ENCODE measurements at places on chromosomes 7 and 10.

DNA sequence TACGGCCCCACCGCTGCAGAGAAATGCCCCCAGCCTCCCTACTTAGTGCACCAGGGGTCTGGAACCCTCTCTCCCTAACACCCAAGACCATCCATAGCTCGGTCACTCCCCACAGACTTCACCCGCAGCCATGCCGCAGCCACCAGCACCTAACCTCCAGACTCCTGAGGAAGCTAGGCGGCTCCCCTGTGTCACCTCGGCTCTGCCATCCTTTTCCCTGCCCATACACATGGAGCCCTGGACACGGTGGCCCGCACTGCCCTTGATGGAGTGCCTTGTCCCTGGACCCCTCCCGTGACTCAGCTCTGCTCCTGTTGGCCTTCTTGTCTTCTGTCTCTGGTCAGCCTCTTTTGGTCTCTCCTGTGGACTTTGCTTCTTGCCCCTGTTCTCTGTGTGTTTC lies 107.5 kb downstream of the INSYN2A start:
- no peak for DNase-seq

GRCh38 chr10:14533295-14533694 lies 202.6 kb upstream of the FRMD4A start:
- no peak for DNase-seq

DNA sequence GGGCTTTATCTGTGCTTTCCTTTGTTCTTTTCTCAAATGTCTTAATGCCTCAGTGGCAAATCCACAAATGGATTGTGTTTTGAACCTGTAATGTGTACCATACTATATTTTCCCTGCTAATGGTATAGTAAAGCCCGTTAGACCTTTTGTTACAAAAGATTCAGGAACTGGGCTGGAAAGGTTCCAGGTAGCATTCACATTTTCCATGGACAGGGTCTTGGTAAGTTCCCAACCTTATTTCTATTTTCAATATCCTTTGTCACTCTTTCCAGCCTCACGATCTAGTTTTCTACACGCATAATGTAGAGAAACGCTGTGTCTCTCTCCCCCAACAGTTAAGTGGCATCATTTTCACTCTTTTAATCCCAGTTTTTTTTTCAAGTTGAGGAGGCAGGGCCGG lies 153.0 kb downstream of the PLCE1 start:
- DNase-seq, result no peak

DNA sequence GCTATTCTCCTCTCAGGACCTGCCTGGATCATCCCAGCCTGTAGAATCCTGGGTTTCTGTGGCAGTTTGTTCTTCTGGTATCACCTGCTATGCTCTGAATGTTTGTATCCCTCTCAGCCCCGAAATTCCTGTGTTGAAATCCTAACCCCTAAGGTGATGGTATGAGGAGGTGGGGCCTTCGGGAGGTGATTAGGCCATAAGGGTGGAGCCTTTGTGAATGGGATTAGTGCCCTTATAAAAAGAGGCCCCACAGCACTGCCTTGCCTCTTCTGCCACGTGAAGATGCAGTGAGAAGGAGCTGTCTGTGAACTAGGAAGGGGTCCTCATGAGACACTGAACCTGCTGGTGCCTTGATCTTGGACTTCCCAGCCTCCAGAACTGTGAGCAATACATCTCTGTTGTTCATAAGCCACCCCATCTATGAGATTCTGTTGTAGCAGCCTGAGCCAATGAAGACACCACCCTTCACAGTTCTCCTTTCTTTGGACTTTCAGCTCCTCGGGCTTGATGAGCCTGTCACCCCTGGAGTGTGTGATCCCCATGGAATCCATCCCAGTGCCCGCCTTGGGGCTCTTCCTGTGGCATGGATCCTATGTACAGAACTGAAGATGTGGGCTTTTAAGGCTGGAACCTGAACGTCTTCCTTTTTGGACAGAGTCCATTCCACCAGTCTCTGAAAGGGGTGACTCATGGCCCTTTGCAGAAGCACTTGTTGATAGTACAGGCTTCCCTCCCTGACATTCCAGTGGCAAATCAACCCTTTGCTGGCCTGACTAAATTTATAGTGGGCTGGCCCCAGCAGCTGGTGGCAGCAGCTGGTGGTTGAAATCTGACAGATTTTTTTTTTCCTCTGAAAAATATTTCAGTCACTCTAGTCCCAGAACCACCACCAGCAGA lies 138.0 kb downstream of the TACC2 start:
- no peak for DNase-seq

DNA sequence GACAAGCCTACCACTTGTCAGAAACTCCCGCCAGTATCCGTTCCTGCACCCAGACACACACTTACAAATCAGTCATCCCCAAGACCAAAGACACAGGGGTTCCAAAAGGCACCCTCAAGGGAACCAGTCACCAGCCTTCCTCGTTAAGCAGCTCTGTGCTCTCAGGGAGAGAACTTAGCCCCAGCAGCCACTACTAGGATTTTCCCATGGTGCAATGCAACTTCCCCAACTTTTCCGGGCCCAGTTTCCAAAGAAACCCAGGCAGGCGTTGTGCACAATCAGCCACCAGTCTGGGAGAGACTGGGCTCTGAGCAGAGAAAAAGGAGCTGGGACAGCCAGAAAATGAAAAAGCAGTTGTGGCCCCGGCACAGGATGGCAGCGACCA lies 1.2 kb downstream of the DLG5 start:
- DNase-seq, result no peak

GRCh38 chr7:24866004-24866615 lies 108.8 kb upstream of the GSDME start:
- no peak for DNase-seq

GRCh38 chr10:86392723-86393094 lies 26.1 kb upstream of the GRID1 start:
- DNase-seq, result no peak

- no peak for DNase-seq
Observed at GRCh38 chr7:135678612-135679575, 16.6 kb downstream of the STMP1 start.

DNA sequence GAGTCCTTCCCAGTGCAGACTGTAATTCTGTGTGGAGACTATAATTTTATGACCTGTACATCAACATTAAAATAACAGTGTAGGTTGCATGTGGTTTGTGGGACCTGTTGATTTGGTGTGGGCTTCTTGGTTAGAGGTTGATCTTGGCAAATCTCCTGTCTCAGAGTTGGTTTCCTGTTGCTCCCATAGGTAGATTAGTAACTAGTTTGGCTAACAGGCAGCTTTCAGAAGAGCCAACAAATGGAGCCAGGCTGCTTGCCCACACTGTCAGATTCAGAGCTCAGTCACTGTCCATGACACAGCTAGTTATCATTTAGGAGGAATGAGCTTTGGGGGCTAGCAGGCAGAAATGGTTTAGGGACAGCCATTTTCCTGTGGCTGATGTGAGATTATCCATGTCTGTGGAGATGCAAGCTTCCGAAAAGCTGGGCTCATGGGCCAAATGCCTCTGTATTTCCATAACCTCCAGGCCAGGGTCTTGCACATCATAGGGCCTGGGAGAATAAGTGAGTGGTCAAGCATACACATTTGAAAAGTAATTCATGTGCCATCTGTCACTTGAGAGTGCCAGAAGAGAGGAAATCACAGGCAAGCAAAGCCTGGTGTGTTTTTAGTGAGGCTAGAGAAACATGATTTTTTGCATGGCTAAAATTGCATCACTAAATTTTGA lies 33.4 kb downstream of the CCM2 start:
- DNase-seq, result no peak

- no peak for DNase-seq
Observed at GRCh38 chr10:105062951-105063350, 421.9 kb downstream of the SORCS3 start.

- DNase-seq, result no peak
Observed at GRCh38 chr10:69220507-69220906, 375 bp downstream of the HKDC1 start.

- no peak for DNase-seq
Observed at GRCh38 chr7:73901823-73902597, 41.1 kb downstream of the TMEM270 start.

- no peak for DNase-seq
Observed at GRCh38 chr10:69278446-69278963, at the start of gene HK1. Gene HK1 (plus strand): TSS chr10:69278496.

DNA sequence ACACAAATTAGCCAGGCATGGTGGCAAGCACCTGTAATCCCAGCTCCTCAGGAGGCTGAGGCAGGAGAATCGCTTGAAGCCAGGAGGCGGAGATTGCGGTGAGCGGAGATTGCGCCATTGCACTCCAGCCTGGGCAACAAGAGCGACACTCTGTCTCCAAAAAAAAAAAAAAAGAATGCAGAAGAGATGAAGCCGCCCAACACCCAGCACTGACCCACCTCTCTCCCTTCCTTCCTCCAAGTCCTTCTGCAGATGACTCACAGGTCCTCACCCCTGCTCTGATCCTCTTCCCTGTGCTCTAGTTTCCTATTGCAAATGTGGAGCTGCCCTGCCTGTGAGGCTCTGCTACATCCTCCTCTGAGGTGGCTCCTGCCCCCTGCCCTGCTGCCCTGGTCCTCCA lies 22.0 kb upstream of the OPALIN start:
- DNase-seq, result no peak

DNA sequence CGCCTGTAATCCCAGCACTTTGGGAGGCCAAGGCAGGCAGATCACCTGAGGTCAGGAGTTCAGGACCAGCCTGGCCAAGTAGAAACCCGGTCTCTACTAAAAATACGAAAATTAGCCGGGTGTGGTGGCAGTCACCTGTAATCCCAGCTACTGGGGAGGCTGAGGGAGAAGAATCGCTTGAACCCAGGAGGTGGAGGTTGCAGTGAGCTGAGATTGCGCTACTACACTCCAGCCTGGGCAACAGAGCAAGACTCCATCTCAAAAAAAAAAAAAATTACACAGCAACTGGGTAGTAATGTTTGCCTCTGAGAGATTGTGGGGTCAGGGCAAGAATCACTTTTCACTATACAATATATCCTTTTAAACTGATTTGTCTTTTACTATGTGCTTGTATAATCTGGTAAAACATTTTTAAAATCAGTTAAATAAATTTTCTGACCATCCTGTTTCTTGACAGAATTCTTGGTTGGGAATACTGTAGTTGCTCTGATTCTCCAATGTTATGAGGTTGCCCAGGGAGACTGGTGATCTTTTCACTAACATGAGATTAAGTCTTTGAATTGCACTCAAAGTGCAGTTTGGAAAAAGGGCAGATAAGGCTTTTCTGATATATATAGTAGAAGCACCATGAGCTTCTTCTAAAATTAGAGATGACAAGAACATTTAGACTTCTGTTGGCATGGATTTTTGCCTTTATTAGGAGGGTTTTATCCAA lies 1.5 kb downstream of the ENTPD7 start:
- DNase-seq, result no peak

DNA sequence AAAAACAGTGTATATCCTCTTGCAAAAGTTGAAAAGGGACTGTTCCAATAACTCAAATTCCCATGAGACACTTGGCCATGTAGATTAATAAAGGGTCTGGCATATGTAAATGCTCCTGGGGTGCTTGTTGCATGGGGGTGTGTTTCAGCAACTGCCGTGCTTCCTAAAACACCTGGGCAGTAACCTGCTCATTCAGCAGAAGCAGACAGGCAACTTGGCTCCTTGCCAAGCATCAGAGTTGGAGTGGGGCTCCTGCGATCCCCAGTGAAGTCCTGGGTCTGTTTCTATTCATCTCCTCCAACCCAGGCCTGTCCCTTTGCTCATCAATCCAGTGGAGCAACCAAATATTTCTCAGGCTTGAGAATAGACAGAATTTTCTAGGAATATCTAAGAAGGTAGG lies 42.2 kb upstream of the ADAM12 start:
- no peak for DNase-seq

DNA sequence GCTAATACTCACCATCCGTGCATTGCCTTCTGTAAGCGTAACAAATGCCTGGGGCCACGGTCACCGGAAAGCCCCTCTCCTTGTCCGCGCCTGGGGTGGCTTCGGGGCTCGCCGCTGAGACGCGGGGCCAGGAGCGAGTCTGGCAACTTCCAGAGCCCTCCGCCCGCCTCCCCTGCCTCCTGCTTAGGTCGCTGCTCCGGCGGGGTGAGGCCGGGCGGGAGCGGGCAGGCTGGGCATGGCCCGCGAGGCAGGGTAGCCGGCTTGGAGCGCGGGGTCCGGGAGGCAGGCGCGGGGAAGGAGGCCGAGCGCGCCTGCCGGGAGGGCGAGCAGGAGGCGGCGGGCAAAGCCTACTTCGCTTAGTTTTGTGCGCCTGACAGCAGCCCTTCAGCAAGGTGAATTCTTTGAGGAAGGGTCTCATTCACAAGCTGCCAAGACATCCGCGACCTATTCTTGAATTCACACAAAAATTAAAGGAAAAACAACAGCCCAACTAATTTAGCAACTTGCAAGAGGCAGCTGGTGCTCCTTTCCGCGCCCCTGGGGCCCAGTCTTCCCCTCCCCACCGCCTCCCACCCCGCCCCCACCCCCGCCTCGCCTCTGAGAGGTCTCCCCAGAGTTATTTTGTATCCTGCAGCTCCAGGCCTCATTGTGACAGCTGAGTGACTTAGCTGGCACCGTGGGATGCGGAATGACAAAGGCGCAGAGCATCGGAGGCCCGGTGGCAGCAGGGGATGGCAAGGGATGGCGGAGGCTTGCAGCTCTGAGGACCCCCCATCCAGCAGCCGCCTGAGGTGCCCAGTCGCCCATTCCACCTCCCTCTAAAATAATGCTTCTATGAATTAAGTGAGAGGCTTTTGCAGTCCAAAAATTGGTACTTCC lies 12.8 kb upstream of the KAT6B start:
- DNase-seq, result no peak

DNA sequence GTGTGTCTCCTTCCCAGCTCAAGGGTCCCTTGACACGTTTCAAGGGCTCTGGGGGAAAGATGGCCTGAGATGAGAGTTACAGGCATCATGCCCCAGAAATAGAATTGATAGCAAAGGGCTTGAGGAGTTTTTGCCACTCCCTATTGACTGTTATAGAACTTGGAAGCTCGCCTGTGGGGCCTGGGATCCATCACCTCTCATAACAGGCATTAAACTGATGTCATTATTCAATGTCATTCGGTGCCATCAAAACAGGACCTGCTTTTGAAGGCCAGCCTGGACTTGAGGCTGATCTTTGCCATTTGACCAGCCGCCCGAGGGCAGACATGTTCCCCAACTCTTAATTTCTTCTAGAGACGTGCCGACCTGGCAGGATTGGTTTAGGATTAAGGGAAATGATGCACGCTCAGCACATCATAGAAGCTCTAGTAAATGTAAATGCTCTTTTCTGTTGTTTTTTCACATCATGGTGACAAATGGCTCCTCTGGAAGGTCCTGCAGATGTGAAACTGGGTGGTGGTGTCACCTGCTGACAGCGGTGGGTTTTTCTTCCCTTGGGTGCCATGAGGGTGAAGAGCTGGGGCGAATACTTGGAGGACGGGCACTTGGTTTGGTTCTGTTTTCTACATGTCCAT lies 16.7 kb upstream of the KLF6 start:
- DNase-seq, result no peak

All from stimulated activated CD4-positive, alpha-beta T cell treated with anti-CD3 and anti-CD28 coated beads, Interleukin-1b, Interleukin-23, amount 100 ng/mL, for 1 hour (primary cell).